ENCODE measurements at places on chromosomes 4 and X.

GRCh38 chrX:147476008-147476407, 435.7 kb upstream of the FMR1 start:
- DNase-seq, result no peak

GRCh38 chr4:138868562-138868961, 147.0 kb upstream of the NOCT start:
- no peak for DNase-seq

GRCh38 chr4:39032218-39033085, at the start of gene TMEM156:
TSS of gene TMEM156 (minus strand) at chr4:39032409. CDS start at chr4:39032313, 96 bp downstream.
- DNase-seq, result no peak

- no peak for DNase-seq
These were observed 163.6 kb downstream of the ZNF674 start for GRCh38 chrX:46381630-46382029.

DNA sequence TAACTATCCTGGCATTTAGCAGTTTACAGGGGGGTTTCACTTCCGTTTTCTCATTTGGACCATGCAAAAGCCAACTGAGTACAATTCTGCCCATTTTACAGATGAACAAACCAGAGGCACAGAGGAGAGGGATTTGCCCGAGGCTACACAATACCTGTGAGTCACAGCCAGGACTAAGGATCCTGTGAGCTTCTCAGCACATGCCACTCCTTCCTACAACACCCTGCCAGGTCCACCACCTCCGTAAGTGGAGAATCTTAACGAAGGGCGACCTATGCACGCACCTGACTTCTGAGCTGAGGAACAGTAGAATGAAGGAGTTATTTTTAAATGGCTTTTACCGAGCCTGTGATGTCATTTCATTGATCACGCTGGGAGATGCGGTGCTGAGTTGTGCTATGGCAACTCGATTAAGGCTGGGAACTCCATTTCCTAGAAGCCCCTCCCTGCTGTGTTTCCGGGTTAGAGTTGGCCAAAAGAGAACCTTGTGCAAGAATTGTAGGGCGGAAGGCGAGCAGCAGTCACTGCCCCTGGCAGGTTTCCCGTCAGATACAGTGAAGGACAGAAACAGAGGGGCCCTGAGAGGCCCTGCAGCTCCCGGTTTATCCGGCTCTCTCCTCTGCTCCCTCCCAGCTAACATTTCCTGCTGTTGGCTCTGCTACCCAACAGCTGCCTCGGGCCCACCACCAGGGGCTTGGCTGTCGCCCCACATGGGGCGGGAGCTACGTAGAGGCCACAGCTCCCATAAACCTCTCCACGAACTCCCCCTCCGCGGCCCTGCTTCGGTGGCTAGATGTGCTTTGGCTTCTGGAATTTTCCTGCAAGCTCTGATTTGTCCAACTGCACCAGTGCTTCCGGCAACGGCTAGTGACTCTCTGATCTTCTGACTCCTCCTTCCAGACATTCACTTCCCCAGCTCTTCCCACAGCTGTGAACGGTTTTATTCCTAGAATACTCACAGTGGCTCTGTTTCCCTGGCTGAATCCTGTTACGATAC, 75.1 kb upstream of the USP9X start:
- peak; percentile 91 for DNase-seq

GRCh38 chr4:151524610-151525009, 115.6 kb downstream of the FHIP1A start:
- DNase-seq, result no peak

DNA sequence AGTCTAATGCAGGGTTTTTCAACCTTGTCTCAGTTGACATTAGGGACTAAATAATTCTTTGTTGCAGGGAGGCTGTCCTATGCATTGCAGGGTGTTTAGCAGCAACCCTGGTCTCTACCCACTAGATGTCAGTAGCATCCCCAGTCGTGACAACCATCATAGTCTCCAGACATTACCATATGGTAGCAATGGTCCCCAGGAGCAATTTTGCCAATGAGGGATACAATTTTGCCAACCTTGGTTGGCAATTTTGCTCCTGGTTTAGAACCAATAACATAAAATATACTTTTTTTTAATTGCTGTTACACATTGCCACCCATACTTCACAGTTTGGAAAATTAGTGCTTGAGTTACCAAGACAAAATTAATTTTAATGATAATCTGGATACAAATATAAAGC, 6.0 kb downstream of the EREG start:
- no peak for DNase-seq

DNA sequence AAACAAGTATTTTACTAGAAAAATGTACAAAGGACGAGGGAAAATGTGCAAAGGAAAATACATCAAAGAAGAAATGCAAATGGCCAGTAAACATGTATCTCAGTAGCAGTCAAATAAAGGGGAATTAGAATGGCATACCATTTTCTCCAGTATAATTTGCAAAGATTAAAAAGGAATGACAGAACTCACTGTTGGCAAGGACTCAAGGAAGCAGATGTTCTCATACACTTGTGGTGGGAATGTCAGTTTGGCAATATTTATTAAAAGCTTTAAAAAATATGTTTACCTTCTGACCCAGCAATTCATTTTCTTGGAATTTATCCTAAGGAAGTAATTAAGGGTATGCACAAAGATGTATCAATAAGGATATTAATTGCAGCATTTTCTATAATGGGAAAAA, 7.6 kb downstream of the CLCN5 start:
- DNase-seq, result no peak

DNA sequence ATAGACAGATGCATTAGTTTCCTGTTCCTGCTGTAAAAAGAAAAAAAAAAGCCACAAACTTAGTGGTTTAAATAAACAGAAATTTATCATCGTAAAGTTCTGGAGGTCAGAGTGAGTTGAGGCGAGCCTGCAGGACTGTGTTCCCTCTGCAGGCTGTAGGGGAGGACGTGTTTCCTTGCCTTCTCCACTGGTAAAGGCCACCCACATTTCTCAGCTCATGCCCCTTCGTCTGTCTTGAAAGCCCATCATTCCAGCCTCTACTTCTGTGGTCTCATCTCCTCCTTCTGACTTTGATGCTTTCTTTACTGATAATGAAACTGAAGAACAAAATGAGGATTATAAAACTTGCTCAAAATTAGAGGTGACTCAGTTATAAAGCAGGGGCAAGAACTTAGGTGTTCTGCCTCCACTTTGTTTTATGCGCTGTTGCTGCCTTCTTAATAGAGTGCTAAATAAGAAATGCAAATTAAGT, 143.0 kb downstream of the STIM2 start:
- no peak for DNase-seq

- DNase-seq, result no peak
These were observed 56.4 kb downstream of the IRF2 start for GRCh38 chr4:184417802-184418511.

DNA sequence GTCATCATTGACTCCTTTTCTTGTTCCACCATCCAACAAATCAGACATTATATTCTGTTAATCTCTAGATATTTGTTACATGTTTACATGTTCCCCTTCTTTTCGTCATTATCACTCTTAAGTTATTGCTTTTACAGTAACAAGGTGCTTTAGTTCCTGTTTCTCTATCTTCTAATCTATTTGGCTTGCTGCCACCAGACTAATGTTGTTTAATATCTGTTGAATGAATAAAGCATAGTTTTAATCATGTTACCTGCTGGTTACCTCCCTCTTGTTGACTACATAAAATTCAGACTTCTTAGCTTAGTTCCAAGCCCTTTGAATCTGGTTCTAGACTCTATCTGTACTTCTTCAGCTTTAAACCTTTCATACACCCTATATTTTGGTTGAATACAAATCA, 129.8 kb upstream of the TRIM2 start:
- no peak for DNase-seq

DNA sequence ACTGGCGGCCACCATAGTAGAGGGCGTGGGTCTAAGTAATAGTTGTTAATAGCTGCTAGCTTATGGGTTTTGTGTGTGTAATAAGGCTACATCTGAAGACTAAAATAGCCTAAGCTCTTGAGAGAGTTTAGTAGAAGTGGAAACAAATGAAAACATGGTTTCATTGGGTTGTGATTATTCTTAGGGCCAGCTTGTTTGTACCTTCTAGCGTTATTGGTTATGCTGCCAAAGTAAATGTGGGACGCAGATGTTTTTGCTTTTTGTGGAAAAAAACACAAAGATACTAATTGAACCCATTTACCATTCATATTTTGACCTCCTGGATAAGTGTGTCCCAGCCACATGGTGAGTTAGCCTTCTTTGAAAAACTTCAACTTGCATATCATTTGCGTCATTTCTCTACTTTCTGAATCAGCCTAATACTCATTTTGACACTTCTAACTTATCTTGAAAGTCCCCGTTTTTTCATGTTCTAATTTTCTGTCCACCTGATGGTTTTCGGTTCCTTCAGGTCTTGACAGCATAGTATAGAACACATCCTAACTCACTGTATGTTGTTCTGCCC, 305.3 kb downstream of the FRMPD4 start:
- DNase-seq, result no peak

GRCh38 chr4:96497621-96498020, 657.7 kb downstream of the PDHA2 start:
- no peak for DNase-seq

- DNase-seq, result no peak
These were observed 18.0 kb upstream of the MND1 start for GRCh38 chr4:153326513-153326912.

- DNase-seq, result no peak
These were observed 674 bp upstream of the IL15 start for GRCh38 chr4:141635736-141636081.

DNA sequence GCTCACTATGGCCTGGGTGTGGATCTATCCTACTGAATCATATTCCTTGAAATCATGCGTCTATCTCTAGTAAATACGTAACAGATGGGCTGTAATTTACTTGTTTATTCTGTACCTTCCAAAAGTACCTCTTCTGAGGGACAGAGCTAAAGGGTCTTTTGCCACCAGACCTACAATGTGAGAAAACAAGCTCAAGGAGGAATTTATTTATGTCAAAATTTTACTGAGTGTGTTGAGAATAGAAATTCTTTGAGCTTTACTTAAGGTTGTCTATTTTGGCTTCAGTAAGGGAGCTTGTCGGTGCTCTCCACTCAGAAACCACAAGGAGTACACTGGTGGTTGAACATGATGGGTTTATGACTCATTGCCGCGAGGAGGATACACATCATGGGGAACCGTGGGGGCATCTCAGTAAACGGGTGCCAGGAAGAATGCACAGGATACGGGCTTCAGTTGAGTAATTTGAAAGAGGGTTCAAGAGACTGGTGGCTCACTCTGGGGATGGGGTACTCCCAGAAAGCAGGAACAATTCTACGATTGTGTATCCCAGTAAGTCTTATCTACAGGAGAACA, 3.0 kb downstream of the ANK2 start:
- DNase-seq, result no peak

- DNase-seq, result no peak
These were observed 61.2 kb downstream of the POU4F2 start for GRCh38 chr4:146699910-146700309.

- DNase-seq, result no peak
These were observed 436.2 kb downstream of the KCNIP4 start for GRCh38 chr4:21512353-21512752.

- no peak for DNase-seq
These were observed 26.7 kb upstream of the GUCY1A1 start for GRCh38 chr4:155639704-155640523.

DNA sequence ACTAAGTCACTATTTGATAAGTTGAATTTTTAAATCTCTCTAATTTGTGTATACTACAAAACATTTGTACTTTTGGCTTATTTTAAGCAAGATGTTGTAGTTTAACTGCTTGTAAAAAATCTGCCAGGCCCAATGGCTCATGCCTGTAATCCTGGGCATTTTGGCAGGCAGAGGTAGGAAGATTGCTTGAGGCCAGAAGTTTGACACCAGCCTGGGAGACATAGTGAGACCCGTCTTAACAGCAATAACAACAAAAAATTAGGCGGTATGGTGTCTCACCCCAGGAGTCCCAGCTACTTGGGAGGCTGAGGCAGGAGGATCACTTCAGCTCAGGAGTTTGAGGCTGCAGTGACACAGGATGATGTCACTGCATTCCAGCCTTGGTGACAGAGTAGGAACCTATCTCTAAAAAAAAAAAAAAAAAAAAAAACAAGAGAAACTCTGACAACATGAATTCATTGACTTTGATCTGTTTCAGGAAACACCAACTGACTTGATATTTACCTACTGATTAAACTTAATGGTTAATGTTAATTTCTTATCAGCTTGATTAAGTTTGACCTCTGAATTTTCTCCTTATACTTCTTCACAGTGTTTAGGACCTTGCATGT, 8.9 kb downstream of the FHIP1A start:
- DNase-seq, result no peak

- no peak for DNase-seq
These were observed 24.0 kb upstream of the RAP1GDS1 start for GRCh38 chr4:98237204-98237603.

- DNase-seq, result no peak
These were observed 34.2 kb downstream of the OCRL start for GRCh38 chrX:129574214-129574613.

- DNase-seq, result no peak
These were observed 109.3 kb downstream of the KDR start for GRCh38 chr4:55016131-55016530.

- DNase-seq, result peak; percentile 86
These were observed 87.0 kb downstream of the PHOX2B start for GRCh38 chr4:41661442-41662076.

DNA sequence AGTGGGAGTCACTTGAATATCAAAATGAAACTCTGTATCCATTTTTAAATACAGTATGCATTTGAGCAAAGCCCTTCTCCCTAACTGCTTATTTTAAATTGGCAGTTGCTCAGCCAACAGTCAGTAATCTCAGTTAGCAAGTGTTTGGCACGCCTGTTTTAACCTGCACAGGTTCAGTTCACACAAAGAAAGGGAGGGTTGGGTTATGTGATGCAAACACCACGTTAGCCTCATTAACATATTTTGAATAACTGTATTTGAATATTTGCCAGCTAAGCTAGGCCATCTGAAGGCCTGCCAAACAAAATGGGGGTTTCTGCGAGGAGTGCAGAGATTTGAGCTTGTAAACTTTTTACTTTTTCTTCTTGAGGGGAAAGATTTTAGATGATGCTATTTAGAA, 19.8 kb downstream of the GAB1 start:
- DNase-seq, result no peak

DNA sequence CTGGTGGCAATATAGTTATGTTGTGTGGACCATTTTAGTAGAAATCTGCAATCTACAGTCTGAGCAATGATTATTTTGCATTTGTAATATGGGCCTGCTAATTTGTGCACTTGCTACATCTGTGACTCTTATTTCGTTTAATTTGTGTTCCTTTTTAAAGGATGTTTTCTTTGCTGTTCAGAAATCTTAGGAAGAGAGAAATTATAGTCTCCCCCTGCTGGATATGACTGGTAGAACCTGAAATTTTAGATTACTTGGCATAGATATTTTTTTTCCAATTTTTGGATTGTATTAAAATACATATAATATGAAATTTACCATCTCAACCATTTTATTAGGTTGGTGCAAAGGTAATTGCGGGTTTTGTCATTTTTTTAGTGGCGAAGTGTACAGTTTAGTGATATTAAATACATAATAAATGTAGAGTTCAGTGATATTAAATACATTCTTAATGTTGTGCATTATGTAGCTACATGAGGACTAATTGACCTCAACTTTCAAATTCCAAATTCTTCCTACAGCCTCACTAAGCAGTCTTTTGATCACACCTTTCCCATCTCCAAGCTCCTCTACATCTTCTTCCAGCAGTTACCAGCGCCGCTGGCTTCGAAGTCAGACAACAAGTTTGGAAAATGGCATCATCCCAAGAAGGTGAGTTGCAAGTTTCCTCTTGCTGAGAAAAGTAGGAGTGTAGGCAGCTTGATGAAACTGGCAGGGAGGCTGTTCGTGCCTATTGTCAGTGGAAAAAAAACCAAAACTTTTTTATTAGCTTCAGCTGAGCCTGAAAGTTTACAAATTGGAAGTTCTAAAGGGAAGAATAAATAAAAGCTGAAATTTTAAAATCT, 82.2 kb downstream of the FNIP2 start:
- no peak for DNase-seq

- no peak for DNase-seq
These were observed 16.1 kb upstream of the TASL start for GRCh38 chrX:30593440-30594200.

Data from esophagus muscularis mucosa (tissue), 4 donors.